ENCODE measurements at places on chromosomes 3 and 15. TPM values are rescaled to one million over a fixed set of nuclear protein-coding genes. Genes with fewer than 3 reads are reported as not detected.

The CCR5 gene
- total RNA-seq, result 8.7 TPM

The GAP43 gene
- total RNA-seq, result not detected

The ASB14 gene
- total RNA-seq, result not detected

The FOXB1 gene
- not detected for total RNA-seq

The ANP32A gene
- total RNA-seq, result 114 TPM

The MORC1 gene
- total RNA-seq, result not detected

DNA sequence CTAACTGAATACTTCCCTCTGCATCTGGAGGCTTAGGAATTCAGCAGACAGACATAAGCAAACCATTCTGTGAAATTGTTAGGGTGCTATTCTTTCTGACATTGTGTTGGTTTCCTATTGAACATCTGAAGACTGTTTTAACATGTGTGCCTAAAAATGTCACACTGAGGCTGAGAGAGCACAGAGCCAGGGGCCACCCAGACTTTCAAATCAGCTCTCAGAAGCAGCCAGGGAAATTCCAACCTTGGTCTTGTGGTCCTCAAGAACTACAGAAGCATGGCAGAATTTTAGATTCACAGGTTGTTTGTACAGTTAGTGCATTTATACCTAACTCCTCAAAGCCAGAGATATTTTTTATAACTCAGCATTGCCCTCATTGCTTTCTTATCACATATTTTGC, 929.2 kb upstream of the CFAP20DC start:
- no peak for DNase-seq

DNA sequence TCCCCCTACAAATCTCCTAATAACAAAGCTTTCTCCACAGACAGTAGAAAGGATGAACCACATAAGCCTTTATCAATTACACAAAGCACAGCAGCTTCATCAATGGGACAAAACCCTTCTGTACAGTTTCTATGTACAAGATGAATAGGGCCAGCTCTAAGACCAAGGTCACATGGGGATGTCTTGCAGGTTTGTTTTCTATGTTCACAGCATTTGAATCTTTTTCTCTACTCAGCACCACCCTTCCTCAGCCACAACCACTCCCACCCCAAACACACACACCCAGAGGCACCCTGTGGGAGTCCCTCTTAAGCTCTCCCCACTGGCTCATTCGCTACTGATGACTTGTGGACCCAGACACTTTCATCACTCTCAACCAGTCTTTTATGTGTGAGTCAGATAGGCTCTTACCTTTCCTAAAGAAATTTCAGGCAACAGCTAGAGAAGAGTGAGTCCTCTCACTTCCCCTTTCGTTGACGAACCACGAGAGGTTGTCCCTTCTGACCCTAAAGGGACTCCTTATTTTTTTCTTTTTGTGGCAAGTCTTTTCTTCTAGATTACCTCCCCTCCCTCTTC, 57.9 kb downstream of the ARHGAP31 start:
- no peak for DNase-seq

GRCh38 chr15:68620721-68621527, 42.1 kb downstream of the CORO2B start:
- peak; percentile 74 for DNase-seq

DNA sequence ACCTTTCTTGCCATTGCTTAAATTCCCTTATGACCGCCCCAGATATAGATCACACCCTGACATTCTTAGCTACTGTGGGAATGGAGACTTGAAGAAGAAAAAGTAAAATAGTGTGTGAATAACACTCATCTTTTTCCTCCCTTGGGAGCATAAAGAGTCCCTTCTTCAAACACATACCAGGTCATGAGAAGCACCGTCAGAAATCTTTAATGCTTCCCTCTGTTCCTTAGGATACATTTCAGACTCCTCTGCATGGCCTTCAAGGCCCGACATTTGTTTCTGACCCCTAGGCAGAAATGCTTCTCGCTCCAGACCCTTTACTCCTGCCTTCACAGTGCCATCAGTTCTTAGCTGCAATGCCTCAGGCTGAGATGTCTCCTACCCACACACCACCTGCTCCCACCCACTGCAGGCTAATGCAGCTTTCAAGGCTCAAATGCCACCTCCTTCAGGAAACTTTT, 143.8 kb upstream of the IL12A start:
- DNase-seq, result no peak

Measured in upper lobe of right lung (tissue), 1 donor.